ENCODE measurements at places on chromosomes 7 and 10. TPM values are rescaled to one million over a fixed set of nuclear protein-coding genes. Genes with fewer than 3 reads are reported as not detected.

The RGR gene
- not detected for total RNA-seq

The TDRD1 gene
- total RNA-seq = 0.18 TPM

The AKR1C3 gene
- 2.8 TPM for total RNA-seq

The VAX1 gene
- 26.3 TPM for total RNA-seq

All from endothelial cell (in vitro differentiated cells).